ENCODE measurements at places on chromosomes 3 and 15.

- DNase-seq = peak; percentile 54
These were observed 2.2 kb upstream of the GRAMD2A start for GRCh38 chr15:72199721-72200212.

DNA sequence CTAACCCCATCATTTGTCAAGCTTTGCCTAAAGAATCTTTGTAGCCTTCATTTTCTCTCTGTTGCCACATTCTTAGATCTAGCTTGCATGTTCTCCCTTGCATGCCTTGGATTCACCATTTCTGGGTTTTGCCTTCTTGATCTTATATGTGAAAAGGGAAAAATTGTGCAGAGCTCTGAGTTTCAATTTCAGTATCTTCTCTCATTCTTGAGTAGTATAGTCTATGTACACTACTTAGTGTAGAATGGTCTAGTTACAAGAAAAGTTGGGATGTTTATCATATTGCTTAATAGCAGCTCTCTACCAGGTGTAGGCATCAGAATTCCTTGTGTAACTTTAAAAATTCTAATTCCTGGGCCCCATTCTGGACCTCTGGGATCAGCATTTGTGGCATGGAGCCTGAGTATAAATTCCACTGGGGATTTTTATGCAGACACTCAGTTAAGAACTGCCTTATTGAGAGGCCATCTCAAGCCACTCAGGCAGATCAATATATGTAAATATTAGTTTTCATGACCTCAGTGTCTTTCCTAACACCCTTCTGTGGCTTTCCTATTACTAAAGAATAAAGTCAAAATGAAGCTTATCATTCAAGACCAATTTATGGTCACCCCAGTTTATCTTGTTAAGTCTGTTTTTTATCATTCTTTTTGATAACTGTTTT lies 23.4 kb downstream of the GTF2E1 start:
- DNase-seq = no peak

- DNase-seq = no peak
These were observed 2.3 kb upstream of the MBNL1 start for GRCh38 chr3:152266221-152266995.

GRCh38 chr3:81816473-81817250 lies 55.2 kb upstream of the GBE1 start:
- DNase-seq = no peak

DNA sequence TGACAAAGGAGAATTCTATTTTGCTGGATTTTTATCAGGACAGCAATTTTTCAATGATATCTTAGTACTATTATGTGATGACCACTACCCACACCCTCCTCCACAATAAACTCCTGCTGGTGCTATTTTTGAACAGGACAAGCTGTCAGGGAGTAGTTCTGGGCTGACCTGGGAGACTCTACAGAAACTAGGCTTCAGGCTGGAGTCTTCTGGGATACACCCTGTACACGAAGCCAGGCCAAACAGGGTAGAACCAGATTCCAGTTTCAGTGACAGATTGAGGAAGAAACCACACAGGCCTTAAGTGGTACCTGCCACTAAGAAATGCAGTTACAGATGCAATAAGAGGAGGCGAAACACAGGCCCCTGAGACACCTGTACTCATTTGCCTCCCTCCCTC lies 12.8 kb downstream of the NMNAT3 start:
- no peak for DNase-seq

DNA sequence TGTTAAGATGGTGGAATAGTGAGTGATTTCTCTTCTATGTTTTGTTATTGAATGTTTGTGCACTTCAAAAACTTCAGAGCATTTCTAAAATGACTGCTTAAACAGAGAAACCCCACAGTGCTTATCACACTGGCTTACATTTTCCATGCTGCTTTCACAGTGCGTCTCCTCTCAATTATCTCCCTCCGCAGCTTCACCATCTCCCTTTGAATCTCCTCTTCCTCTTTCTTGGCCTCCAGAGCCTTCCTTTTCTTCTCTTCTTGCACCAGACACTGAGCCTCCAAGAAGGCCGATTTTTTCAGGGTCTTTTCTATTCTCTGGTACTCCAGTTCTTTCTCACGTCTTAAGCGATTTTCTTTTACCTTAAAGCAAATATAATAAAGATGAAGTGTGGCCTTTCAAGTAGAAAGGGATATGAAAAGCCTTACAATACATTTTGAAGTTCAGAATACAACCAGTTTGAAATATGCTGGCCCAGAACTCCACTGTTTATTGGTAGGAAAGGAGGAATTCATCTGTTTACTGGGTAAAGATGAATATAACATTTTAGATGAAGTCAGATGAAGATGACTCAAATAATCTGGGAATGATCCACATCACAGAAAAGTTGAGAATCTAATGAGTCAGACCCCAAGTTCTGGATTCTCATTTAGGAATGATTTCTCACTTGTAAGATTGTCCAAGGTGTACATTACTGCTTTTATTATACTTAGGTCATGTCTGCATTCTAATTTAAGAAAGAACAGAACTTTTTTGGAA lies 21.4 kb downstream of the CCDC191 start:
- no peak for DNase-seq

DNA sequence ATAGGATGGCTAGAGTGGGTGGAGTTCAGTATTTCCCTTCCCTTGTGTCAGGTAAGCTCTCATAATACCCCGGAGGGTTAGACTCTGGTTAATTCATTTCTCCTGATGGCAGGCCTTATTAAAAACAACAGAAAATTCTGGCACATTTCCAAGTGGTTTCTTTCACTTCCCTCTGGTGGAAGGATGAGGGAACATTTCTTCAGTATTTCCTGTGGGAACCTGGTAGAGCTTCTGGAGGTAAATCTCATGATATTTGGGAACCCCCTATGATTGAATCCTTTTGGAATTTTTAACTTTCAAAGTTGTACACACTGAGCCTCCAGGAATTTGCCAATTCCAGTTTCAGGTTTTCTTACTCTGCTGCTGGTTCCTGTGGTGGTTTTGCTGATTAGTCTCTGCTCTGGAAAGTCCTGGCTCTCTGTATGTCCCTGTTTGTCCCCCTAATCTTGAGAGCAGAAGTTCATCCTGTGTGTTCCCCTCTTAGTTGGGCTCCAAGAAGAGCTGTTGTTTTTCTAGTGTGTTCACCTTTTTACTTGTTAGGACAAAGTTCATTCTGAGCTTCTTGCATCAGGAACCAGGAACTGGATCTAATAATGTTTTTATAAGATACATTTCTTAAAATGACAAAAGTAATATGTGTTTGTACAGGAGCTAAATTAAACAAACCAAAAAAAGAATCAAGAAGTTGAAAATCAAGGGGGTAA lies 12.1 kb downstream of the CHRNA7 start:
- DNase-seq = no peak

- DNase-seq = no peak
These were observed 125.3 kb upstream of the THBS1 start for GRCh38 chr15:39455471-39455991.

- no peak for DNase-seq
These were observed 790.0 kb downstream of the FHIT start for GRCh38 chr3:60461267-60461666.

DNA sequence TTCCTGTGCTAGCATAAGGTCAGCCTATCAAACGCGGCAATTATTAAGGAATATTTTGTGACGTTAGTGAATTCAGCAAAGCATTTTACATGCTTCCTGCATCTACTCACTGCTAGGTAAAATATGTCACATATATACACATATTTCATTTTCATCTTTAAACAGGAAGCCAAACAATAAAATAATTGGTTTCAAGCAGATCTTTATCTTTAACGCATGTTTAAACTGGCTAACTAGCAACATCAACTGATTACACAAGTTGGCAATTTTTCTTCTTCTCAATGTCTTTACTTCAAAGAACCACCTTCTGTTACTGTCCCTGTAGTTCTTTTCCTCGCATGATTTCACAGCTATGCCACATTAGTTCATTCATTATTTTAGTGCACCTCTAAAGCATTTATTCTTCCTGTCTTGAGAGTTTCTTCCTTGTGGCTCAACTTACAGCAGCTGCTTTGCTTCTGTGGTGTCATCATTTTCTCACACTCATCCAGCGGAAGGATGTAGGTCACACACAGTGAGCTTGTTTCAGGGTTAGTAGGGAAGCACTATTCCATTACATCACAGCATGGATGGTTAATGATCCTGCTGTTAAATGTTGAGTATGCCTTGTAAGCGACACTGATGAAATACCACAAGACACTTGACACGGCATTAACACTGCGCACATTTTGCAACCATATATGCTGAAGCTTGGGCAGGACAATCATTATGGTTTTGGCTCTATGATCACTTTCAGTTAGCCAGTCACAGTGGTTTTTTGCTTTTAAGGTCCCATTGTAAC lies 2.3 kb upstream of the BCHE start:
- DNase-seq = no peak

Measured in stimulated activated CD4-positive, alpha-beta T cell treated with anti-CD3 and anti-CD28 coated beads, Interleukin-1b, Interleukin-23, amount 100 ng/mL, for 1 hour (primary cell).